ENCODE measurements at places on chromosomes 12 and 14.

GRCh38 chr12:57775563-57776246 lies 3.3 kb downstream of the EEF1AKMT3 start:
- no peak for DNase-seq

DNA sequence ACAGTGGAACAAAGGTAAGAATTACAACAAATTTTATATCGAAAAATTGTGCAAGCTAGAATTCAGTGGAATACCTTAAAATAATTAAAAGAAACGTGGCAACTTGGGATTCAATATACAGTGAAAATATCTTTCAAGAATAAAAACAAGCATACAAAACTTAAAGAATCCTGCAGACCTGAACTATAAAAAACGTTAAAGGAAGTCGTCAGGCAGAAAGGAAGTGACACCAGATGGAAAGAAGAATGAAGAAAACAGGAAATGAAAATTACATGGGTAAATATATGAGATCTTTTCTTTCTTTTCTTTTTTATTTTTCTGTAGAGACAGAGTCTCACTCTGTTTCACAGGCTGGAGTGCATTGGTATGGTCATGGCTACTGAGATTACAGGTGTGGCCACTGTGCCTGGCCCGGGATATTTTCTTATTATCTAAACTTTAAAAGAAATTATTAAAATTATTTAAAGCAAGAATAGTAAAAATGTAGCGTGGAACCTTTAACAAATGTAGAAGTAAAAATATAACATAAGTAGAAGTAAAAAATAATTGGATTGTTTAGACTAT lies 4.7 kb downstream of the MGP start:
- DNase-seq = no peak

GRCh38 chr14:83697099-83697498 lies 1832.8 kb upstream of the FLRT2 start:
- DNase-seq = no peak

GRCh38 chr12:57069523-57069922 lies 9.1 kb downstream of the NEMP1 start:
- peak; percentile 51 for DNase-seq

- no peak for DNase-seq
Observed at GRCh38 chr14:71103662-71104484, 196.6 kb downstream of the PCNX1 start.

GRCh38 chr14:97395068-97395467 lies 597.9 kb downstream of the VRK1 start:
- DNase-seq = no peak

- no peak for DNase-seq
Observed at GRCh38 chr14:45181806-45182205, 46.1 kb downstream of the FANCM start.

DNA sequence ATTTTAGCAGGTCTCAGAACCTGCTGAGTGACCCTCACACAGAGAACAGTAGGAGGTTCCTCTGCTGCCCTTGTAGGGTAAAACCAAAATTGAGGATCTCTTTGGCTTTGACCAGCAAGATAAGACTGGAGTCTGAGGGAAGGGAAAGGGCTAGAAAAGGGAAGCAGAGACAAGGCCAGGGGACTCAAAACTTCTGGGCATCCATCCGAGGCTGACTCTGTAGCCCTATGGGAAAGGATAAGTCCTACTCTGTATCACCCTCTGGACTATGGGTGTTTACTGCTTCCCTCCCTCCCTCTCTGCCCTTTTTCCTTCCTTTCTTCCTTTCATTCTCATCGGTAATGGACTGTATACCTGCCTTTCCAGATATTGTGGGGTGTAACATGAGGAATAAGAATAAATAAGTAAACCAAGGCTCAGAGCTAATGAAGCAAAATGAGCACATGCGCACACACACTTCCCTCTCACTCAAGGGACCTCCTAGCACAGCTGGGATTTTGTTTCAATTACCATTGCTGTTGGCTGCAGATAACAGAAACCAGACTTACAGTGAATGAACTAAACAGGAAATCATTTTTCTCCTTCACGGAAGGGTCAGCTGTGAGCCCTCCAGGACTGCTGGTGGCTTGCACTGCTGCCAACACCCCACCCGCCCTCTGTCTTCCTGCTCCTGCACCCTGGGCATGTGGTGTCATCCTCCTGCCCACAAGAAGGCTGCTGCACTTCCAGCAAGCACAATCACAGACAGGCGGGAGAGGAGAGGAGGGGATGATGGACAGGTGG lies 404.4 kb upstream of the CCDC196 start:
- DNase-seq = no peak

- peak; percentile 39 for DNase-seq
Observed at GRCh38 chr12:131869871-131870418, 24.5 kb upstream of the ULK1 start.

DNA sequence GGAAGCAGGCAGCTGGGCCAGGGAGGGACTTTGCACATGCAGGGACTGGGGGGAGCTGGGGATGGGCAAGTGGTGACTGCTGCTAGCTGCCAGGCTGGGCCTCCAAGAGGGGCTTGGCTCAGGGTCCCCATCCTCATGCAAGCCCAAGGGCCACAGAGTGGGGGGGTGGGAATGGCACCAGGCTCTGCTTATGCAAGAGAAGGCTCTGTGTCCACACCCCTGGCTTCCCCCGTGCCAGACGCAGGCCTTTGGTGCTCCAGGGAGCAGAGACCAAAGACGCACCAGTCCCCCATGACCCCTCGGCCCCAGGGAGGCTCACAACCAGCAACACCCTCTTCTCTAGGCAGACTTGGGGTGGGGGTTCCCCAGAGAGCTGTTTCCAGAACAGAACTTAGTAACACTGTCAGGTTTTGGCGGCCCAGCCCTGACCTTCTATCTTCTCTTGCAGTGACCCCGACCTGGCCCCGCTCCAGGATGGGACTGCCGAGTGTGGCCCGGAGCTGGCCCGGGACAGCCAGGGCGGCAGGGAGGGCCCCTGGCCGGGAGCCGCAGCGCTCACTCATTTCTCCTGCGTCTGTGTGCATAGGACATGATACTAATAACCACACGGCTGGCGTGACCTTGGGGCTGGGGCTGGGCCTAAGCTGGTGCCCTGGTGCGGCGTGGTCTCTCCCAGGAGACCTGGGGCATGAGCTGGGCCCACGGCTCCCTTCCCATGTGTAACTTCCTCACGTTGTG lies 14.3 kb downstream of the XRCC3 start:
- DNase-seq = no peak

DNA sequence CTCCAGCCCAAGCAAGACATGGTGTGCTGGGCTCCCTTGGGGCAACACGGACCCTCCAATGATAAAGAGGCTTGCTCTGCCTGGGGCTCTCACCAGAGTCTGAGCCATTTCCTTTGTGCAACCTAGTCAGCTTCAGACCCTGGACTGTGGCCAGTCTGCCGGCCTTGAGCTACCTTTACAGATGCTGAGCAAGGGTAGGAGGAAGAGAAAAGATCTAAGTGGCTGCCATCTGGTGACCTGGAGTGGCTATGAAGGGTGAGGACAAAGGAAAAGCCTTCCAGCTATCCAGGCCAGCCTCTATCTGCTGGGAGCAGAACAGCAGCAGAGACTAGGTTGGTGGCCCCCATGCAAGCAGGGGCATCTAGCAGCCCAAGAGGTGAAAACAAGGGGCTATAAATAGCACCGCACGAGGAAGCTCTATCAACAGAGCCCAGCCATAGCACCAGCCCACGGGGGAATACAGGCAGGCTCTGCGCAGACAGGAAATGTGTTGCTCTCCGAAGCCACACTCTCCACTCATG lies 230.1 kb downstream of the FOXN3 start:
- DNase-seq = no peak

GRCh38 chr12:70353780-70354660 lies 12.1 kb upstream of the KCNMB4 start:
- no peak for DNase-seq

- DNase-seq = no peak
Observed at GRCh38 chr12:7483343-7483742, 20.2 kb downstream of the CD163 start.

DNA sequence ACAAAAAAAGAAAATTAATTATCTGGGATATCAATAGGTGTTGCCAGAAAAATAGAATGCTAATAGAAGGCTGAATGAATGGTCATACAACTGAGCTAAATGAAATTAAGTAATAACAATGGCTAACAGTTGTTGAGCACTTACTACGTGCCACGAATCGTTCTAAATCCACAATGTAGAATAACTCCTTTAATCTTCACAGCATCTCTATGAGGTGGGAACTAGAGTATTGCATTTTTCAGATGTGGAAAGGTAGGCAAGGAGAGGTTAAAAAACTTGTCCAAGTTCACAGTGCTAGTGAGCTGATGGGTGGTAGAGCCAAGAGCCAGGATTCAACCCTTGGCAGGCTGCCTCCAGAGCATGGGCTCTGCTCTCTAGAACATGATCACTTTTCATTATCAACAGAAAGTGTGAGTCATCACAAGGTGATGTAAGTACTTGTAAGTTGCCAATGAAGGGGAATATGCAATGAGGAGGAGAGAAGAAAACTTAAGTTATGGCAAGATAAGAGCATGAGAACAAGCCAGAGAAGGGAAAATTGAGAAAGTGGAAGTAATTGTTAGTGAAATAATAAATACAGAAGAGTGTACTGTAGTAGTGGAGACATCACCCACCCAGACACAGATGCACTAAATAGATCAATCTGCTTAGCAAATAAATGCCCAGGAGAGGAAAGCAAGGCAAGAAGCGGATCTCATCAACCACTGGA lies 122.1 kb downstream of the PRKD1 start:
- DNase-seq = peak; percentile 20

DNA sequence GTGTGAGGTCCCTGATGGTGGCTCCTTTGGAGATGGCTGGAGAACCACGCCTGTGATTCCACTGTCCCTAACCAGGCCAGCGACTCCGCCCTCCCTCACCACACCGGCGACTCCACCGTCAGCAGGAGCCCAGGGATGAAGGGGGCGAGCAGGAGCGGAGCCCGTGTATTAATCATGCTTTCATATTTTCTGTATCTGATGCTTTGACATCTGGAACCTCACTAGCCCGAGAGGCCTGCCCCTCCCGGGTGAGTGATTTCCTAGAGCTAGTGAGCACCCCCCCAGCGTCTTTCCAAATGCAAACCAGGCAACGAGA lies 69.9 kb downstream of the NOC4L start:
- no peak for DNase-seq

DNA sequence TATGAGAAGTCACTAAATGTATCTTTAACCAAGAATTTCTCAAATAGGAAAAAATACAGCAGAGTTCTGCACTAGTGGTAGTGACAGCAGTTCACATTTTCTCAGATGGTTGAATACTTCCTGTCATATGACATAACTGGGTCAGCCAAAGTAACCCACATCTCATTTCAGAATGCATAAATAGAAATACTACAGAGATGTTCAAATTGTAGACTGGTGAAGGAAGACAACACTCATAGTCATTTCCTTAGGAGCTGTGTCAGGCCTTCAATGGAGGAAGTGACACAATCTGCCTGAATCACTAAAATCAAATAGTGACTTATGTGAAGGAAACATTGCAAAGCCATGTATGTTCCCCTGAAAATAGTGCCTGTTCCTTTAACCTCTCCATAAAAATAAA lies 32.4 kb downstream of the FERMT2 start:
- no peak for DNase-seq

GRCh38 chr14:53260286-53260685 lies 107.2 kb upstream of the DDHD1 start:
- no peak for DNase-seq

DNA sequence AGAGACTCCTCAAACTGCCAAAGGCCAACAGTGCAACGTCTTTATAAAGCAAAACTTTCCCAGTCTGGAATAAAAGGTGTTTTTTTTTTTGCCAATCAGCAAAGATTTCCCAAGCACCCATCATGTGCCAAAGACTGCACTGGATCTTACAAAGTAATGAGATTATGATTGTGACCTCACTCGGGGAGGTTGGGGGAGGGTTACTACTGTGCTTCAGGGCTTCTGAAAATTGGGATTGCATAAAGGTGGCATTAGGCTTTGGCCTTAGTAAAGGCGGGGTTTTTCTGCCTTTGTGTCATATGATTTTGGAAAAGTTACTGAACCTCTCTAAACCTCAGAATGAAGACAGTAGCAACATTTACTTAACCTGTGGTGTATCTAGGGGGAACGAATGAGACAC lies 233.8 kb downstream of the DACT1 start:
- DNase-seq = no peak

- no peak for DNase-seq
Observed at GRCh38 chr14:25551674-25552073, 501.7 kb upstream of the STXBP6 start.

- DNase-seq = no peak
Observed at GRCh38 chr12:106084014-106084671, 54.6 kb downstream of the NUAK1 start.

DNA sequence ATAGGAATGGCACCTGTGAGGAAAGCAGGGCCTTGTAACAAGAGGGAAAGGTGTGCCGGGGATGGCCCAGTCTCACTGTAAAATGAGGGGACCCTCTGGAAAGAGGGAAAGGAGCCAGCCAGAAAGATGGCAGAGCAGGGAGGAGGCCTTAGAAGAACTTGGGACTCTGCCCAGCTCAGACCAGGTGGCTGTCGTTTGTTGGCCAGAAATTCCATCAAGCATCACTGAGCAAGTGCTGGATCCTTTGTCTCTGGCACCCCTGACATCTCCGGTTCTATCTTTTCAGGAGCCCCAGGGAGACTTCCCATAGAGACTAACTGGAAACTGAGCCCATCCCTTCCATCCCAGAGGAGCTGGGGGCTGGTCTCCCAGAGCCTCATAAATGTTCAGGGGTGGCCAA lies 43.3 kb downstream of the DEGS2 start:
- DNase-seq = no peak

DNA sequence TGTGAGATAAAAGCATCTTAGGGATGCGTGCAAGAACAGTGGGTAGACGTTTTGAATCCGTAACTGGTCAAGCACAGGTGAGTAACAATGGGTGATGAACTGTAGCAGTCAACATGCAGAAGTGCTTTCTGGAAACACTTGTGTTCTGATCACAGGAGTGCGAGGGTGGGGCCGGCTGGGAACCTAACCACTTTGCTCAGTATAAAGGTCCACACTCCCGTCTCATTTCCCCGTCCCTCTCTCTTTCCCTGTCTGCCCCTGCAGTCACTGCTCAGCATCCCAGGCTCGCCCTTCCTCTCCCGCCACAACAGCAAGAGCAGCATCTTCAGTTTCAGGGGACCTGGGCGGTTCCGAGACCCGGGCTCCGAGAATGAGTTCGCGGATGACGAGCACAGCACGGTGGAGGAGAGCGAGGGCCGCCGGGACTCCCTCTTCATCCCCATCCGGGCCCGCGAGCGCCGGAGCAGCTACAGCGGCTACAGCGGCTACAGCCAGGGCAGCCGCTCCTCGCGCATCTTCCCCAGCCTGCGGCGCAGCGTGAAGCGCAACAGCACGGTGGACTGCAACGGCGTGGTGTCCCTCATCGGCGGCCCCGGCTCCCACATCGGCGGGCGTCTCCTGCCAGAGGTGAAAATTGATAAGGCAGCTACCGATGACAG lies 127.1 kb downstream of the FIGNL2 start:
- DNase-seq = no peak

DNA sequence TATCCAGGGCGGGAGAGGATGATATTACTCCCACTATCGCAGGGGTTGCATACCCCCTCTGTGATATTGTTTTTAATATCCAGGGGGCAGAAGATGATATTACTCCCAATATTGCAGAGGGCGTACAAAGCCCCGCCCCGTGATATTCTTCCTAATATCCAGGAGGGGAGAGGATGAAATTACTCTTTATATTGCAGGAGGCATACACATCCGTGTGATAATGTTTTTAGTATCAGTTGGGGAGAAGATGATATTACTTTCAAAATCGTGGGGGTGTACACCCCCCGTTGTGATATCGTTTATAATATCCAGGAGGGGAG lies 52.9 kb upstream of the OXA1L start:
- no peak for DNase-seq

GRCh38 chr12:9943240-9943639 lies 11.1 kb upstream of the CLEC2A start:
- no peak for DNase-seq

All from NCI-H774 (cell line).